ENCODE measurements at places on chromosomes 13 and 19.

DNA sequence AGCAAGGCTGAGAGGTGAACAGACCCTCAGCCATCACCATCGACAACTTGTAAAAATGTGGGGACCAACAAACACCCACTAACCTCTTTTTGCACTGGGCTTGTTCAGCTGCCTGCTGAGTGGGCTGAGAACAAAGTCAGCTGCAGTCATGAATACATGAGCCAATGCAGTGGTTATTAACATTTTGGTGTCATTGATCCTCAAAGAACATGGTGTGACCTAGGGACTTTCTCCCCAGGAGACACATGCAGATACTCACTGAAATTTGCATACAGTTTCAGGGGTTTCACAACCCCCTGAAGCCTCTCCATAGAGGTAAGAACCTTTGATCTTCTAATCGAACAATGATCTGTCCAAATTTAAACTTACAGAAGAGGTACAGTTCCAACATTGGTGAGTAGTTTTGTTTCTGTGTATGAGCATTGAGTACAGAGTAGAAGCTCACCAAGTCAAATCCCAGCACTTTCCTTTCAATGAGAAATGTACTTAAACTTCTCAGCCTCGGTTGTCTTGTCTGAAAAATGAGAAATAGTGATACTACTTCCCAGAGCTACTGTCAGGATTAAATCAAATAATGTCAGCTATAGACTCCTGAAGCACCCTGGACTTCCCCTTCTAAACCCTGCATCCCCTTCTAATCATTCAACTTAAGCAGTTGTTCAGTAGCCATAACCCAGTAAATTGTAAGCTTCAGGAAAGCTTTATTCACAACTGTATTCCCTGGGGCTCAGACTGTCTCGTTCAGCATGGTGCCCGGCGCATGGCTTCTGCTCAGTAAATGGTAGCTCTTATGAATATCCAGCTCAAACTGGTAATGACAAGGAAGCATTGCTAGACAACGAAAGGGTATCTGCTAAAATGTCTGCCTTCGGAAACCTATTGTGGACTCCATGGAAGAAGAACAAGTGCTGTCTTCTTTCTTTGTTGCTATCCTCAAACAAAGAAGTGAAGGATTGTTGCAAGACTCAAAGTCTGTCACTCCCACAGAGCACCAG is 148.7 kb downstream of the FOXO1 start:
- no peak for DNase-seq

GRCh38 chr13:20528452-20528851 is 2.8 kb upstream of the CRYL1 start:
- DNase-seq: no peak

- DNase-seq: peak; percentile 39
These were observed 1074.3 kb upstream of the PCDH9 start for GRCh38 chr13:68304286-68304893.

- DNase-seq: peak; percentile 6
These were observed 545.4 kb downstream of the SUCLA2 start for GRCh38 chr13:47455626-47456025.

DNA sequence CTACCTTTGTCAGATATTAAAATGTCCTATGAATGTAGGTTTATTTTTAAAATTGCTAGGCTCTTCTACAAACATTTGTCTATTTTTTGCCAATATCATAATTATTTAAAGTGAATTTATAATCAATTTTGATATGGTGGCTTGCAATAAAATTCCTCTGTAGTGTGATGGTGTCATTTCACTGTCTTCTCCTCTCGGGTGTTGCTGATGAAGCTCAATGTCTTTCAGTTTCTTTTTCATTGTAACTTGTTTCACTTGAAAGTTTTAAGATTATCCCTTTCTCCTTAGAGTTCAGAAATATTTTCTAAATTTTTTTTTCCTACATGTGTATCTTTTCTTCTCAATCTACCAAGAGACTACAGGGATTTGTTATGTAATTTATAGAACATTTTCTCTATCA is 267.1 kb upstream of the EDNRB start:
- DNase-seq: no peak

GRCh38 chr13:100497389-100497788 is 91.2 kb downstream of the GGACT start:
- DNase-seq: peak; percentile 40

- DNase-seq: no peak
These were observed 35.4 kb upstream of the MCF2L start for GRCh38 chr13:112933649-112934048.

- peak; percentile 63 for DNase-seq
These were observed 27.0 kb upstream of the CEACAM1 start for GRCh38 chr19:42555317-42555716.

Data from NB4 (cell line).